ENCODE measurements at places on chromosomes 11 and 22.

- no peak for DNase-seq
Measured at GRCh38 chr11:33027846-33028536, 11.4 kb upstream of the TCP11L1 start.

- DNase-seq = no peak
Measured at GRCh38 chr11:12211331-12212065, 101.1 kb downstream of the MICAL2 start.

- no peak for DNase-seq
Measured at GRCh38 chr11:75810637-75811390, 4.2 kb upstream of the UVRAG start.

DNA sequence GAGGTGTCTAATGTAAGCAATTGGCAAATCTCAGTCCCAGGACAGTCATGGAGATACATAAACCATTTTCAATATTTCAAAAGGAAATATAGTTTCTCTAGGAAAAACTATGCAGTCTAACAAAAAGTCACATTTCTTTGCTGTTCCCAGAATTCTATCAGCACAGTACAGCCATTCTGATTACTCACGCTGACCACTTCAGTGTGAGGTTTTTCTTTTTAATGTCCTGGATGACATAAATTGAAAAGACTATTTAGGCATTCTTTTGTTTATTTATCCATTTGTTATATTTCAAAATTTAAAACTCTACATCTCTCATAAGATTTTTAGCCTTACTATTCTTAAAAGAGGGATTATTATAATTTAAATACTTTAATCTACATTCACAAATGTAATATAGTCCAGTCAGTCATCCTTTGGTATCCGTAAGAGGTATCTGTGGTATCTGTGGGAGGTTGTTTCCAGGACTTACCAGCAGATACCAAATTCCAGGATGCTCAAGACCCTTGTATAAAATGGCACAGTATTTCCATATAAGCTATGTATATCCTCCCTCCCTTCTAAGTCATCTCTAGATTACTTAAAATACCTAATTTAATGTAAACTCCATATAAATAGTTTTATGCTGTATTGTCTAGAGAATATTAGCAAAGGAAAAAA, 331.1 kb upstream of the PITPNB start:
- DNase-seq = no peak

GRCh38 chr22:30304495-30305244, 15.4 kb upstream of the CASTOR1 start:
- no peak for DNase-seq

DNA sequence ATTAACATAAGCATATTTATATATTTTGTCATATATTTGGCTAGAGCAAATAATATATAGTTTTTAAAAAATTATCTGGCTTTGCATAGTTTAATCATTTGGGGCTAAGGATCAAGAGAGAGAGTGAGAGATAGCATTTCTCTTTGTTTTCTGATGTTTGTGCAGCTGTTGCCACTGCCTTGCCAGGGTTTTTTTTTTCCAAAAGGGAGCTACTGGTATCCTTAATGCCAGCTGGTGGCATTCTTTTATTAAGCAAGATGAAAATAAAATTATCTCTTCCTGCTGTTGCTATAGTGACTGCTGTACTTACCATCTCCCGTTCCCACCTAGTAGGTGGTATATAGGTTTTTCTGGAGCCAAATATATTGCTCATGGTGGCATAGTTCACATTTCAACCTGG, 793.3 kb upstream of the ARHGAP42 start:
- no peak for DNase-seq

DNA sequence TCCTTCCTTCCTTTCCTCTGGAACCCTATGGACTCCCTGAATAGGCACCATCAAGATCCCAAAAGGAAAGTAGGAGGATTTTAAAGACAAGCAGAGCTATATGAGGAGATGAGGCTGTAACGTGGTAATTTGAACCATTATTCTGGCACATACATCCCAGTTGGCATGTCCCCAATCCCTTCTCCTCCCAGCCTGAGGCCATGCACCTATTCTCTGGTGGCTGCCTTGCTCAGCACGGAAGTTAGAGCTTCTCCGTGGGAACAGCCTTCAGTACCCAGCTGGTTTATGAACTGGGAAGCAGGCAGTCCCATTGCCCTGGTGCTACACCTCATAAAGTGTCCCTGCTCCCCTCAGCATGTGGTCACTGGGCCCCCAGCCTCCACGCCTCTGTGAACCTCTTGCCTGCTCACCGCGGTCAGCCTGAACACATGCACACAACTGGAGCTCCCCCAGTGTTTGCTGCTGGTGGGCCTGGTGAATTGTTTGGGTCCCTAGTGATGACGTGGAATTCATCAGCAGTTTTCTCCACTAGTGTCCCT, 139.9 kb upstream of the PLET1 start:
- DNase-seq = no peak

- no peak for DNase-seq
Measured at GRCh38 chr11:20163783-20164481, 3.7 kb upstream of the DBX1 start.

DNA sequence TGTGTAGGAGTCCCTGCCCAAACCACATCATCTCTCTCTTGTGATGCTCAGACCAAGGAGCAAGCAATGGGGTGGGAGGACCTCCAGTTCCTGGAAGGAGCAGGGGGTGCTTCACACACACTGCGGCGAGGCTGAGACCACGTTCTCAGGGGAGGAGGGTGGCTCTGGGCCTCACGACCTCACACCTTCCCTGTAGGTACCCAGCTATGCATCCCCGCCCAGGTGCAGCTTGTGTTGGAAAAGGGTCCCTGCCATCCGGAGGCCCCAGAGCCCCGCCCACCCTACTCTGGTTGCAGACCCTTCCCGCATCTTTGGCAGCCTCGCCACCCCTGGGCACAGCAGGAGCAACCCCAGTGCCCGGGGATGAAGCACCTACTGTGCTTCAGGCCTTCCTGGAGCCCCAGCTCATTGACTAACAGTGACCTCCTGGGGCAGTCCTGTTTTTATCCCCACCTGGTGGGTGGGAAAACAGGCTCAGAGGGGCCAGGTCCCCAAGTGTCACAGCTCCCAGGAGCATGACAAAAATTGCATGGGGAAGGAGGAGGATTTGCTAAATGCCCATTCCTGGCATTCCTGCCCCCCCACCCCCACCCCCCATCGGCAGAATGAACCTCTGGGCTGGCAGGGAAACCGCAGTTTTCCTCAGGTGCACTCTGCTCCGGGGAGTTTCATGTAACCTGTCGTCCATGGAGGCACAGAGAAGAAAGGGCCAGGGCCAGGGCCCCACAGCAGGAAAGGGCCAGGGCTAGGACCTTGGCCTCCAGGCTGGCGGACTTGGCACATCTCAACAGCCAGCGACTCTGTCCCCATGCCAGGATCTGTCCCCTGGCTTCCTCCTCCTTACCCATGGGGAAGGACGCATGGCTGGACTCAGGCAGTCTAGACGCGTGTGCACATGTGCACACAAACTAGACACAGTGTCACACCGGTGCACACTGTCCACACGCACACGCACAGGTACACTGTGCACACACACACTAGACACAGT, 81.0 kb downstream of the IGLL1 start:
- no peak for DNase-seq

DNA sequence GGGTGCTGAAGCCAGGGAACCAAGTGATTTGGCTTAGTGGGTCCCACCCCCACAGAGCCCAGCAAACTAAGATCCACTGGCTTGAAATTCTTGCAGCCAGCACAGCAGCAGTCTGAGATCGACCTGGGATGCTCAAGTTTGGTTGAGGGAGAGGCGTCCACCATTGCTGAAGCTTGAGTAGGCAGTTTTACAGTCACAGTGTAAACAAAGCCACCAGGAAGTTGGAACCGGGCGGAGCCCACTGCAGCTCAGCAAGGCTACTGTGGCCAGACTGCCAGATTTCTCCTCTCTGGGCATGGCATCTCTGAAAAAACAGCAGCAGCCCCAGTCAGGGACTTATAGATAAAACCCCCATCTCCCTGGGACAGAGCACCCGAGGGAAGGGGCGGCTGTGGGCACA, 424.1 kb upstream of the TENM4 start:
- no peak for DNase-seq

GRCh38 chr11:107397357-107397756, 60.3 kb downstream of the CWF19L2 start:
- no peak for DNase-seq

DNA sequence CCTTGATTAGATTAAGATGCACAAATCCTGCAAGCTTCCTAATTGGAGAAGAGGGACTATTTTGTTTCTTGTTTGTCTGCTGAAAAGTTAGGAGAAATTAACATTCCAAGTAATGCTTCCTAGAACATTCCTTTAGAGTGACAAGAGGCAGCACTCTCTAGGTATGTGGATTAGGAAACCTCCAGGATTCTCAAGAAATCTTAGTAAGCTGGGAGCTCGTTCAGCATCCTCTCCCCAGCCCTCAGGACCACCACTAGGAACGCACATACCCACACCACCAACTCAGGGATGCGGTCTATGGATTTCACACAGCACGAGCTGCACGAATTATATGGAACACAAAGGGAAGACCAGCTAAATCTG, 52.9 kb downstream of the NCAPD3 start:
- no peak for DNase-seq

All from CD4-positive, alpha-beta T cell treated with Interleukin-17A for 4 hours (primary cell).